NCI-H774 (cell line): ENCODE measurements at places on chromosomes 2 and 18.

DNA sequence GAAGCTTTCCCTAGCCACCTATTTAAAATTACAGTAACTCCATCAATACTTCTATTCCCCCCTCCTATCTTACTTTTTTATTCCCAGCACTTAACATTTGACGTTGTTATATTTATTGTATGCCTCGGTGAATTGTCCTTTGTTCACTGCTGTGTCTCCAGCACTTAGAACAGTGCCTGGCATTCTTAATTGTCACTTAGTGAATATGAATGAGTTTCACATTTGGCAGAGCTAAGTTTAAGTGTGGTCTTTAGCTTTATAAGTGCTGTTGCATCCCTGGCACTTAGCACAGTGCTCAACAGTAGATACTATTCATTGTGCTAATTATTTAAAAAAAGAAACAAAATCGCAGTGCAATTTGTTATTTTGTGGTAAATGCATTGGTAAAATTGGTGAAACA is 1.7 kb downstream of the RMP24 start:
- DNase-seq: no peak

DNA sequence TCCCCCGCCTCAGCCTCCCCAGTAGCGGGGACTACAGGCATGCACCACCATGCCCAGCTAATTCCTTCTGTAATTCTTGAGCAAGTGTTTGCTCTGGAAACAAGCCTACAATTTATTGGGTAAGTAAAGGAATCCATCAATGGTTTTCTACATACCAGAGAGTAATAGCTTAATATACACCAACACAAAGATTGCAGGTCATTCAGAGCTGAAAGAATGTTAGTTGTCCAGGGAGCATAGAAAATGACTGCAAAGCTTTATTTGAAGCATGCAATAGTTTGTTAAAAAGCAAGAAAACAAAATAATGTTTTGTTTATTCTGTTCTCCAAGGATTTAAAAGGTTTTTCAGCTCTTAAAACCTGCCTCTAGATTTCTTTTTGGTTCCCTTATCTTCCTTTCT is 5.6 kb downstream of the IDH1 start:
- DNase-seq: no peak

DNA sequence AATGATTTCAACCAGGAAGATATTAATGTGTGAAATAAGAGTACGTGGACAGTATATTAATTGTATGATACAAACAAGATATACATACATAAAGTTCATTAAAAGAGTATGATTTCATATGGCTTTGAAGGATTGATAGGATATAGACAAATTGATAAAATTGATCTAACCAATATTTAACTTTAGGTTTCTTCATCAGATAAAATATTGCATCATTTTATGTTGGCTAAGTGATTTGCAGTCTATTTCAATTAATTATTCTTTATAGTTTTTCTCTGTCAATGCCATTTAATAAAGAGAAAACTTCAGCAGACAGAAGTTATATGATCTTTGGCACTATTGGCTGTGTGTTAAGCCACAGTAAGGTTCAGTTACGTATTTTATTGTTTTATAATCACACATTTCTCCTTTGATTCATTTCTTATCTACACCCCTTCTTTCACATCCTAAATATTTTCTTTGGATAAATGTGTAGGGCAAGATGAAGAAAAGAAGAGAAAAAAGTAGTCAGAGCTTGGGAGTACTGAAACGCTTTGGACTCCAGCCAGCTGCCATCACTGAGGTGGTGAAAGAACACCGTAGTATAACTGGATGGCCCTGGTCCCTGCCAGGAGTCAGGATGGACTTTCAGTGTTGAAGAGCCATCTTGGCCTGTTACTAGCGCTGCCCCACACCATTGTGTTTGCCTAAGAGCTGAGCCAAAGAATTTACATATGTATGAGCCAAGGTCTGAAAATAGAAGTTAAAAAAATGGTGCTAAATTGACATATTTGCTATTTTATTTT is 9.8 kb upstream of the CPS1 start:
- DNase-seq: no peak

- no peak for DNase-seq
Measured at GRCh38 chr2:636641-637405, 40.4 kb downstream of the TMEM18 start.

DNA sequence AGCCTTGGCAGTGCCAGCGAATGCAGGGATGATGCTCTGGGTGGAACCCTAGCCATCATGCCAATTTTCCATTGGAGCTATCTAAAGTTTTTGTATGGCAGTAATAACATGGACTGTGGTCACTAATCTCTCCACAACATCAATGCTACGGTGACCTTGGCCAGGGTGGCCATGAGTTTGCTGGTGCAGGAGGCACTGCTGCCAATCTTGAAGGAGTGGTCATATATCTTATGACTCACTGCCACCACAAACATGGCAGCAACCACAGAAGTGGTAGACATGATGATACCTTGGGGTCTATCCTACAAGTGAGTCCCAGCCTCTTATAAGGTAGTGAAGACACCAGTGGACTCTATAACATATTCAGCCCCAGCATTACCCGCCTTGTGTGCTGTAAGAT is 104.6 kb downstream of the EVA1A start:
- DNase-seq: no peak

- DNase-seq: no peak
Measured at GRCh38 chr2:73611193-73611592, 31.0 kb downstream of the NAT8 start.

DNA sequence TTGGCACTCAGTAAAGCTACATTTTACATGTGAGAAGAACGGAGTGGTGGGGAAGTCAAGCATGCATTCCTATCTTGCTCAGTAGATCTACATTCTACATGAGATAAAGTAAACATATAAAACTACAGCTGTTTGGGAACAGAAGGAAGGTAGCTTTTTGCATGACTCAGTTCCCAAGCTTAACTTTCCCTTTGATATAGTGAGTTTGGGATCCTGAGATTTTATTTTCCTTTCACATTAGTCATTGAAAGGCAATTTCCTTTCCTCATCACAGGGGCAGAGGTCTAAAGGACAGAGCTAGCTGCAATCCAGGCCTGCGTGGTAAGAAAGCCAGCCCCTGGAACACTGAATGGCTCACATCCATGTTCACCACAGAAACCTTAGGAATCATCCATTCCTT is 257.2 kb downstream of the SRBD1 start:
- DNase-seq: no peak

DNA sequence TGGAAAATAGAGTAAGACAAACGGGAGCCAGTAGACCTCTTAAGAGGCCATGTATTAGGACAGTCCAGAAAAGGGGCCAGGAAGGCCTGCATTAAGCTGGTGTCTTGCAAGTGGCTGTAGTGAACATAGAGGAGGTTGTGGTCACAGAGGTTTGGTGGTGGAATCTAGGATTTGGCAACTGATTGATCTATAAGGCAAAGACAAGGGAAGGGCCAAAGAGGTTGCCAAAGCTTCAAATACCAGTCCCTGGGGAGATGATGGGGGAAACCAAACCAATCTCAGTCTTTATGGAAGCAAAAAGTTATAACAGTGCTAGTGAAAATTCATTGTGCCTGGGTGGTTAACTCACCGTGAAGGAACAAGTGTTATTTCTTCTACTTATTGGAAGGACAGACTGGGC is 28.7 kb upstream of the RTN4 start:
- no peak for DNase-seq
